ENCODE measurements at places on chromosomes 16 and 17.

- no peak for DNase-seq
These were observed 11.6 kb downstream of the ZFPM1 start for GRCh38 chr16:88464447-88465318.

DNA sequence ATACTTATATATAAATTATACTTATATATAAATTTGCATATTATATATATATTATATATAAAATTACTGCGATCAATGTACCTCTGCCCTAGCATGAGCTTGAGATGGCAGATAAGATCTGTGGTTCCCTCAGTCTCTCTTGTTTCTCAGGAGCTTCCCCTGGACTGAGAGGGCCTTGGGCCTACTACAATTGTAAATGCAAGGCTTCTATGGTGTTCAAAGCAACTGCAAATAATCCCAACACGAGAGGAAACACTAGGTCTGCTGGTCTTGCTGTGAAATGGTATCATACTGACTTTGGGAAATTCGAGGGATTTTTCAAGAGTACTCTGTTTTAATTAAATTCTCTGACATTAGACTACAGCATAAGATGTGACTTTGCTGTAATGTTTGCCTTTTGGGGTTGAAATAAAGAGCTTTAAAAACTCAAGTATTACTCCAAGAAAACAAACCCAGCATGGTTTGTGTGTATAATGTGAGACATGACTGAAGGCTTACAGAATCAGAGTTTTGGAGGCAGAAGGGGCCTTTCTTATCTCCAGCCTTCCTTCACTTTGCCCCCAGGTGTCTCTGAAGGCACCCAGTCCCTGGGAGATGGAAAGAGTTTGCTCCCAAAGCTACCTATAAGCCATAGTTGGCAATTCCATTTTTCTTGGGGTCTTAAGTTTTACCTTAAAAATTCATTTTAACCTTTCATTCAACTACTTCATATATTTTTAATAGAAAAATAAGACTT, 24.2 kb downstream of the ACSM1 start:
- DNase-seq, result no peak

DNA sequence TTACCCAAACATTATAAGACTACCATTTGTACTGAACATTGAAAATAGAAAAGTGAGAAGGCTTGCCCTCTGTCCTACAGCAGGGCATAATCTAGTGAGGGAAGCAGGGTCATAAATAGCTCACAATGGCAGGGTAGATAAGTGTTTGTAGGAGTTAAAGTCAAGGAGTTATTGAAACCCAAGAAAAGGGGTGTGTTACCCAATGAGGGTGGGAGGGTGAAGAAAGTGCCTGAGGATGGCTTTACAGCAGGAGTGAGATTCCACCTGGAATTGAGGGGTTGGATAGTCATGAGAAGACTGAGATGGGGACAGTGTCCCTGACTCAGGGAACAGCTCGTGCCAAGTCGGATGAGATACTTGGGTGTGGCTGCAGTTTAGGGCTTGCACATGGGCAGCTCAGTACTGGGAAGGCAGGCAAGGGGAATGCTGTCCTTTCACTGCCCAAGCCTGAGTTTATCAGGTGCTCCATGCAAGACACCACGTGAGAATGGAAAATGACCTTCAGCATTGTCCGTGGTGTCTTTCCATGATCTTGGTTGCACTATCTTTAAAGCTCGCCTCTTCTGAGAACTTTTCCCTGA, 393.2 kb upstream of the MAF start:
- DNase-seq, result no peak

- peak; percentile 97 for DNase-seq
These were observed at the start of gene MATCAP1 for GRCh38 chr16:67183627-67184452. Gene MATCAP1 (minus strand): TSS chr16:67183963. CDS start chr16:67180610, 3,353 bp downstream.

- DNase-seq, result no peak
These were observed 19.3 kb downstream of the CDH1 start for GRCh38 chr16:68756239-68756915.

Data from central memory CD4-positive, alpha-beta T cell (primary cell).